ENCODE measurements at places on chromosomes 3 and 15. TPM values are rescaled to one million over a fixed set of nuclear protein-coding genes. Genes with fewer than 3 reads are reported as not detected.

SKOR1 gene
- not detected for total RNA-seq

DNA sequence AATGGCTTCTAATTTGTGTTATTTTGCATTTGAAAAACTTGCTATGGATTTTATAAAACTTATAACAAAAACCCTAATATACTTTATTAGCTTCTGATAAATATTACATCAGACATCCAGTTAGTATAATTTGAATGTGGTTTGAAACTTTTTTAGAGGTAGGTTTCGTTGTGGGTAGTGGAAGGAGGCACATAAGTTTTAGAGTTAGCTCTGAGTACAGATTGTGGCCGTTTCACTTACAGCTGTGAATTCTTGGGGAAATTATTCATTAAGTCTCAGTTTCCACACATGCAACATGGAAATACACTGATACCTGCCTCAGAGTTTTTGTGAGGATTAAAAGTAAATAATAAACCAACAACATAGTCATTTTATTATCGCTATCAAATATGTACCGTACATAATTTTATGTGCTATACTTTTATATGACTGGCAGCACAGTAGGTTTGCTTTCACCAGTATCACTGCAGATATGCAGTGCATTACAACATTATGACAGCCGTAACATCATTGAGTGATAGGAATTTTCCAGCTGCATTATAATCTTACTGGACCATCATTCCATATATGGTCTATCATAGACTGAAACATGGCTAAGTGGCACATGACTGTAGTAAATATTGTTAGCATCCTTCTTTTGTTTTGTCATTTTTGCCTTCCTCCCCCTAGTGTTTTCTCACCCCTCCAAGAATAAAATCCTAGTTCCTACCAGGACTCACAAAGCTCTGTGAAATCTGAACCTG is 175.6 kb downstream of the AKAP13 start:
- DNase-seq: no peak

GRCh38 chr3:111691293-111691909 is 96.3 kb upstream of the ZBED2 start:
- peak; percentile 64 for DNase-seq

DNA sequence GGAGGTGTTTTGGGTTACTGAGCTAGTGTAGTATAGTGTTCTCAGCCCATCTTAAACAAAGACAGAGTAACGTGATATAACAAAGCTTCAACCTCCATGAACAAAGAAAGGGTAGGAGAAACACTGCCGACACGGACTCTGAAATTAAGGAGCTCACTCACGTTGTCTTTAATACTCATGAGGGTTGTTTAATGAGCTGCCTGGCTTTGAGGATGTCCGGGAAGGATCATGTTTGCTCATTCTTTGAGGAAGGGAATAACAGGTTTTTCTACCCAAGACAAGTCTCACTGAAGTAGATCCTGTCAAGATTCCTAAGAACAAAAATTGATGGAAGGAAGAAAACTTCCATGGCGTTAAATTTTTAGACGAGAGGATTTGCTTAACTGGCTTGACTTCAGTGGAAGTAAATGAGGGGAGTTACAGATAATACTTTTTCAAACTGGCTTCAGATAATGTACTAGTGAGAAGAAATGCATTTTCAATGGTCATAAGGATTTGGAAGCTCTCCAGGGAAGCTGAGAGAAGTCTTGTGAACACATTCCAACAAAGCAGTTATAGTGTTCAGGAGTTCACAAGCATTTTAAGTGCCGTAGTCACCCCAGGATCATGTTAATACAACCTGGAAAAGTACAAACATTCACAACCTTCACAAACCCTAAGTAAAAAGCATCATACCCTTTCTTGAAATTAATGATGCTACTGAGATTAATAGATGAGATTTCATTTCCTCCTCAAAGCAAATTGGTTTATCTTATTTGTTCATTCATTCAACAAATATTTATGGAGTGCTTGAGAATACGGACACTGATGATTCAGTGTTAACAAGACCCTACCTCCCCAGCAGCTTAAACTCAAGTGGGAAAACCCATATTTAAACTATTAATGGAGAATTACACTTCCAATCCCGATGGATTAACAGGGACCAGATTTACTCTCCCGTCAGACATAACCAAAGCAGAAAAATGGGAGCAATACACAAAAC is 101.5 kb downstream of the SHQ1 start:
- DNase-seq: peak; percentile 62

VWA5B2 gene
- not detected for total RNA-seq

MNS1 gene
- 2.8 TPM for total RNA-seq

- DNase-seq: no peak
These were observed 43.2 kb downstream of the GOLGA8S start for GRCh38 chr15:23397779-23398178.

- DNase-seq: no peak
These were observed 221.2 kb upstream of the CNTN6 start for GRCh38 chr3:871651-872050.

DNA sequence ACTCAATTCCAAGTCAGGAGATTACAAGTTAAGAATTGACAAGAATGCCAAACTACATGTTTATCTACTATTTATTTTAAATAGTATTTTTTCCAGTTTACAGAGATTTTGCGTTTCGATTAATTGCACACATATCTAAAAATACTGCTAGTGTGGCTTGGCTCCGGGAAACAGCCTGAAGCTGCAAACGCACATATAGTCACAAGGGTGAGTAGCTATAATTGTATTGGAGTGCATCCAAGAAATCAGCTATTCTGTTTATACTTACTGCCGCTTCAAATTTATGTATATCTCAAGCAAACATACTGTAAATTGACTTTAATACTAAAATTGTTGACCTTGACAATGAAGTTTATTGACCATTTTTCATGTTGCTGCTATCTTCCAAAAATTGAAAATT is 77.0 kb upstream of the PLSCR5 start:
- DNase-seq: peak; percentile 73

GRCh38 chr3:1529676-1530075 is 436.9 kb downstream of the CNTN6 start:
- no peak for DNase-seq

DNA sequence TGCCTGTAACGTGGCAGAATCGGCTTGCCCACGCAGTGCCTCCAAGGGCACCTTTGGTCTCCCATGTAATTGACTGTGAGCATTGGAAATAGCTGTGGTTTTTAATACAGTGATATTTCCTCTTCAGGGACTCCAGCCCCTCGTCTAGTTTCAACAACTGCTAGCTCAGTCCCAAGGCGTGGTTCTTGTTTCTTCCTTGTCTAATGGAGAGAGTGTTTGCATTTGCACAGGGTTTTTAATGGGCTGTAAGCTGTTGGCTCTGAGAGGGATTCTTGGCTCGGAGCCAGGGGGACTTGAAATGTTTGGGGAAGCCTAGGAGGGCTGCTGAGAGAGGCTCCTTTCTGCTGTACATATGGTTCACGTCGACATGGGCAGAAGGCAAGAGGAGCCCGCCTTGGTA is 86.2 kb downstream of the THSD4 start:
- DNase-seq: no peak

GRCh38 chr15:33846142-33846541 is 122.2 kb upstream of the CHRM5 start:
- DNase-seq: peak; percentile 16

DNA sequence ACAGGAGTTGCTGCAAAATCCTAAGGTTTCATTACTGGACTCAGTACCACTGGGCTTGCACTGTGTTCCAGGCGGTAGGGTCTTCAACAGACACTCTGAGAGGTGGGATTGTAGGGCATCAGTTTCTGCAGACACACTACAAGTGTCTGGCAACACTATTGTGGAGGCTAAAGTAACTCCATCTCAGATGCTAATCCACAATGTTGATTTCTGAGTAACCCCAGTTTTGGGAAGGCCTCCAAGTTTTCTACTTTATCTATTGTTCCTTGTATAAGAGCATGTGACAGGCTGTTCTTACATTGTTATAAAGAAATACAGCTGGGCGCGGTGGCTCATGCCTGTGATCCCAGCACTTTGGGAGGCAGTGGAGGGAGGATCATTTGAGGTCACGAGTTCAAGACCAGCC is 2.5 kb upstream of the ABHD5 start:
- DNase-seq: no peak

All from SK-MEL-5 (cell line).